ENCODE measurements at places on chromosomes 4 and X. TPM values are rescaled to one million over a fixed set of nuclear protein-coding genes. Genes with fewer than 3 reads are reported as not detected.

- no peak for DNase-seq
These were observed 1115.5 kb downstream of the NLGN4X start for GRCh38 chrX:5113128-5113527.

Gene TMEM156
- polyA plus RNA-seq, result 0.84 TPM

Gene ADGRL3
- polyA plus RNA-seq, result 2.4 TPM

Gene CXCL11
- polyA plus RNA-seq, result 1.2 TPM

Gene RAB9B
- polyA plus RNA-seq, result 0.64 TPM

- DNase-seq, result no peak
These were observed 134.5 kb downstream of the MGST2 start for GRCh38 chr4:139800082-139800481.

Gene SLC7A11
- polyA plus RNA-seq, result 0.03 TPM

DNA sequence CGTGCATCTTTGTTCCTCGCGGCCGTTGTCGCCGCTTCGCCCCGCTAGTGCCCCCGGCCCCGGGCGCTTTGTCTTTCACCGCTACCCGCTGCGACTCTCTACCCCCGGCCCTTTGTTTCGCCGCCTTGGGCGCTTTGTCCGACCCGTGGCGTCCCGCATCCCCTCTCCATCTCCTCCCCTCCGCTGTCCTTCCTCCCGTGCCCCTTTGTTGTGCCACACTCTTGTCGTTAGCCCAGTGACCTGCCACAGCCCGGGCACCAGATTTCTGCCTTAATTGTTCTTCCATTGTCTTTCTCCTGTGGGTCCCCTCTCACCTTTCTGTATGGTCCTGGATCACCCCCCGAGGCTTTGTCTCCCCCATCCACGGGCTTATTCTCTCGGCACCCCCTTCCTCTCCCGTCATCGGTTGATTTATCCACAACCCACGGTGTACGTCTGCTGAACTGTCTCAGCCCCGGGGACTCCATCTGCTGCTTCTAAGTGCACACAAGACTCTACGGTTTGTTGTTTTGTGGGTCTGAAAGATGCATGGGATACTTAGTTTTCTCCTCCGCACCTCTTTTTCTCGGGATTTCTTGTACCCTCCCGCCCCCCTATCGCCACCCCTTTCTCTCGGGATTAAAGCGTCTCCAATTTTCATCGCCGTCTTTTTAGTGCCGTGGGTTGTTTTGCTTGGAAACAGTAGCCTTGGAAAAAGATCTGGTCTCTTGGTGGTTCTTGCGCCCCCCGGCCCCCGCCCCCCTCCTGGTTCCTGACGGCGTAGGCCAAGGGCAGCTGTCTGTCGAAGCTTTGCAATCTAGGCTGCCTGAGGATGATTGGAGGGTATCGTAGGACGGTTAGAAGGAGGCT is 783 bp downstream of the RBPJ start:
- peak; percentile 30 for DNase-seq

Gene CDKL2
- 1.1 TPM for polyA plus RNA-seq

- DNase-seq, result no peak
These were observed 141.7 kb downstream of the HHIP start for GRCh38 chr4:144787365-144788258.

Gene CT45A5
- not detected for polyA plus RNA-seq

Gene RAB39B
- 1.8 TPM for polyA plus RNA-seq

- no peak for DNase-seq
These were observed 11.7 kb upstream of the TMEM184C start for GRCh38 chr4:147605499-147605898.

DNA sequence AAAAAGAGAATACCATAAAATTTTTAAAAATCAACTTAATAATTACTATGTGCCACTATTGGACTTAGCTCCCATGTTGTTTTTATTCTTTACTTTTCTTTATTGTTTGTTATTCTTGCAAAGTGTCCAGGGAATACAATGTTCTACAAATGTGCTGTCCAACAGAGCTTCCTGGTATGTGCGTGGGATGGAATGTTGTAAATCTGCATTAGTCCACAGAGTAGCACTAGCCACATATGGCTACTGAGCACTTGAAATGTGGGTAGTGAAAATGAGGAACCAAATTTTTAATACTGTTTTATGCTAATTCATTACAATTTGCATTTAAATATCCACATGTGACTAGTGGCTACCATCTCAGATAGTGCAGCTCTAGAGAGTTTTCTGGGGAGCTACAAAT is 14.3 kb upstream of the CORIN start:
- no peak for DNase-seq

Gene RXFP1
- 10.1 TPM for polyA plus RNA-seq

Gene PNMA3
- 3.4 TPM for polyA plus RNA-seq

GRCh38 chrX:153496590-153496959 is 1.8 kb downstream of the BGN start:
- DNase-seq, result no peak

GRCh38 chr4:181372014-181372413 is 871.2 kb upstream of the TENM3 start:
- DNase-seq, result no peak

DNA sequence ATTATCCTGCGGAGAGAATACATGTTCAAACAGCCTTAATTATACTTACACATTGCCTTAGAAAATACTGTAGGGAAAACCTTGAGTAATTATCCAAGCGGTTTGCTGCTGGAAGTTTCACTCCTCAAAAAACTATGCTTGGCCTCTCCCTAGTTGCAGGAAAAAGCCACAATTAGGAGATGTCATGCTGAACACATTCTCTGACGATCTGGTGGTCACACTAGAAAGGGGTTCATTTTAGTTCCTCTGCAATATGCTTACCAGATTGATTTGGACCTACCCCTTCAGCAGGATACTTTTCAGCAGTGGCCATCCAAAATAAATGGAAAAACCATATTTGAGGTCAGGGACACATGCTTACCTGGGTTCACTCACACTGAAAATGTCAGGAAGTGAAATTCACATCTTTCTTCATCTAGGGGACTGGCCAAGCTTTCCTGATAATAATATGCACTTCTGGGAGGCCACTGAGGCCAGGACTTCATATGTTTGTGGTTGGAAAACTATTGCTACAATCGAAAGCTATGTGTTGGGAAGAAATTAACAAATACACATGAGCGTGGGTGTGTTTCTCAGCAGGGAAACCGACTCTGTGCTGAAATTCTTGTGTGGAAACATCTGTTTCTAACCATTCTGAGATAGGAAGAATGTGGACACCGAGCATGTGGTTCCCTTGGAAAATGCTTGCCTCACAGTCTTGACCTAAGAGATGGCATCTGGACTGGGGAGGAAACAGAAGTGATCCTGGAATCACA is 68.8 kb downstream of the ATXN3L start:
- peak; percentile 40 for DNase-seq

DNA sequence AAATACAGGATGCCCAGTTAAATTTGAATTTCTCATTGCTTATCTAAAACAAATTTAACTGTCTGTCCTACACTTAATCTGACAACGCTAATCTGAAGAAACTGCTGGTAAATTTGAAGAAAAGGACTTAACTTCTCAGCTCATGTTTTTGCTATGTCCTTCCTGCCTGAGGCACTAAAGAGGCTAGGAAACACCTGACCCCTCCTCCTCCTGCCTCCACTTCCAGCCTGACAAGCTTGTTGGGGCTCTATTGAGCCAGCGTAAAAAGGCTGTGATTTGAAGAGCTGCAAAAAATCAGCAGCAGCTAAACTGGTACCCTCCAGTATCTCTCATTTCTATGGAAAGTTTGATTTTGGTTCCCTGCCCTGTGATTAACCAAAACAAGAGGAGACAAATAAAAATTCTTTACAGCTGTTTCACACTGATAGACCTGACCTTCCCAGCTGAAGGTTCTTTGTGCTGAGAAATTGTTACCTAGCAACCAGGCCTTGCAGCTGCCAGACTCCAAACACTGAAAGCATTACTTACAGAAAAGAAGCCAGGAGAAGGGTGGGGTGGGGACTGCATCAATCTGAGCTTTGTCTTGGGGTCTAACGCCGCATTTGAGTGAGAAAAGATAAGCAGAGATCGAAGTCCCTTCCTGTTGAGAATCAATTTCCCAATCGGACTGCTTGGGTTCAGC is 35.0 kb downstream of the DCX start:
- DNase-seq, result no peak

DNA sequence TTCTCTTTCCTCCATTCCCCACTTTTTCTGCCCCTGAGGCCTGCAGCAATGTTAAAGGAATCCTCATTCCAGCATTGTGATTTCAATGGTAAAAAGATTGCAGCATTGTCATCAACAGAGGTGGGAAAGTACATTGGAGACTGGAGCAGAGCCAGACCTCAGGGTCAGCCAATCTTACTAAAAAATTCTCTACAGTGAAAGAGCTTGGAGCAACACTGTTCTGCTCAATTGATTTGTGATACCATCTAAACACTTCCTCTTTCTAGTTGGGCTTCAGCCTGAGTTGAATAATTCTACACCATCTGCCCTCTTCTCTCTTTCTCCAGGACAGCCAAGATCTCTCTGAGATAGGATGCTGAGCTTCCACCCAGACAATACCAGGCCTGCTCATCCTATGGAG is 176.5 kb downstream of the AR start:
- DNase-seq, result no peak

DNA sequence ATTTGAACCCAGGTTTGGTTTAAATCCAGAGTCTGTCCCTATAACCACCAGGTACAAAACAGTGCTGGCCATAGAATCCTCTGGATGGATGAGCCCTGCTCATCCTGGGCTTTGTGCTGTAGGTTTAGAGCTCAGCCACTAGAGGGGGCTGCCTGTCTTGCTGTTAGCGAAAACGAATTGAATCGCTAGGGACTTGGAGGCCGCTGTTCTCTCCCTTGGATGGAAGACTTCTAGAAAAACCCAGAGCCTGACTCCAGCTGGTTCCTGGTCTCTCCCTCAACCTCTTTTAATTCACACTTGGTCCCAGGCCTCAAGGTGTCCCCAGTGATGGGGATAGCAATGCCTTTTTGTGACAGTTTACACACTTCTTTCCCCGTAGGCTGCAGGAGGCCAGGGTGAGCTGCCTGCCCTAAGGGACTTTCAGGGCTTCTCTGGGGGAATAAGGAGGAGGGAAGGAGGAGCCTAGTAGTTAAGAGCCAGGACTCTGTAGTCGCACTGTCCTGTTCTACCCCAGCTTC is 8.7 kb downstream of the RIPPLY1 start:
- DNase-seq, result peak; percentile 75

Gene SRPX
- 45.9 TPM for polyA plus RNA-seq

DNA sequence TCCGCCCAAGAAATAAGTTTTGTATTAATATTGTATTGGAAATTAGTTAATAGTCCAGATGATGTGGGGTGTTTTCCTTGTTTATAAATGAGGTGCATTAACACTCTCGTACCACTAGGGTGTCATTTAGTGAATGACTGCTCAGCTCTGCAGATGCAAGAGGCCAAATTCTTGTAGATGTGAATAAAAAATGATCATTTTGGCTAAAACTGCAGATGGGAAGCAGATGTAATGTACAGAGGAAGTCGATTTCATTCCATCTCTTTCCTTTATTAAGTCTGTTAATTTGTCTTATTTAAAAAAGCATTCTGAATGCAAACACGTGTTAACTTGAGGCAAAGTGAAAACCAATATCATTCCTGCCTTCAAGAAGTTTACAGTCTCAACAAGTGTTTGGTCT is 108.1 kb downstream of the DHX15 start:
- DNase-seq, result no peak
